ENCODE measurements at places on chromosomes 7 and 10.

- DNase-seq, result no peak
Measured at GRCh38 chr7:342681-343216, 52.8 kb downstream of the FOXL3 start.

DNA sequence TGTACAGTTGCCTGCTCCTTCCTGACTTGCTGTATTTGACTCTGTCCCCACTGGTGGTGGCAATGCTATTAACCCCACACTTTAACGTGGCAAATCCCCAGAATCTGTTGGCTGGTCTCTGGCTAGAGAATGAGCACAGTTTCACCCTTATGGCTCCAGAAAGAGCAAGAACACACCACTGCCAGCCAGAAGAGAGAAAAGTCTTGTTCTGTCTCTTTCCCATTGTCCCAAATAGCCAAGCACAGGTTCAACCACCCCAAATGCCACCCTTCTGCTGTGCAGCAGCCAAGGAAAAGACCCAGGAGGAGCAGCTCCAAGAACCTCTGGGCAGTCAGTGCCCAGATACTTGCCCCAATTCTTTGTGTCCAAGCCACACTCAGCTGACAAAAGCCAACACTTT lies 11.3 kb downstream of the SLC16A9 start:
- DNase-seq, result no peak

DNA sequence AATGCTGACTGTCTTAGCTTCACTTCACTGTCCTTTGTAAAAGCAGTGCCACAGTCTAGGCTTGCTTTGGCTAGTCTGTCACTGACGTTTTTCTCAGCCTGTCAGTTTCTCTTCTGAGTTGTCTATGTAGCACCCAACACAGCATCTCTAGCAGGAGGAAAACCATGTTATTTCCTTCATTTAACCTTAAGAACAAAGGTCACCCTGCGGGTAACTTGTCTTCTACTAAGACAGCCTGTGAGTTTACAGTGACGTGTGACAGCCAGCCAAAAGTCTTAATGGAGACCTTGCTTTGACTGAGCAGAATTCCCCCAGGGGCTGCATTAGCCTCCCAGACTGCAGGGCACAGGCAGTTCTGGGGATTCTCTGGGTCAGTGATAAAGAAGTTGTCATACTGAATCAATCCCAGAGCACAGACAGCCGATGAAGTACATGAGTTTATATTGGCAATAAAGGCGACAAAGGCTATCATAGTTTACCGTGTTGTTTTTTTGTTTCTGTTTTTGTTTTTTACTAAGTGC lies 296.0 kb upstream of the KIAA1217 start:
- no peak for DNase-seq

GRCh38 chr7:135913404-135913803 lies 63.8 kb downstream of the MTPN start:
- no peak for DNase-seq

DNA sequence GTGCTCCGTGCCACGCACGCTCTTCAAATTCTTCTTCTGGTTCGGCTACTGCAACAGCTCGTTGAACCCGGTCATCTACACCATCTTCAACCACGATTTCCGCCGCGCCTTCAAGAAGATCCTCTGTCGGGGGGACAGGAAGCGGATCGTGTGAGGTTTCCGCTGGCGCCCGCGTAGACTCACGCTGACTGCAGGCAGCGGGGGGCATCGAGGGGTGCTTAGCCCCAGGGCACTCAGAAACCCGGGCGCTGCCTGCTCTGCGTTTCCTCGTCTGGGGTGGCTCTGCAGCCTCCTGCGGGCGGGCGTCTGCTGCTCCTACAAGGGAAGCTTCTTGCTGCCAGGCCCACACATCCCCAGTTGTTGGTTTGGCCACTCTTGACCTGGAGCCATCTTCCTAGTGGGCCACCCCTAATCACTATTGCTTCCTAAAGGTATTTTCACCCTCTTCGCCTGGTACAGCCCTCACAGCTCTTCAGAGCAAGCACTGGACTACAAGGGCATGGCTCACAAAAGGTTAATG lies 2.5 kb downstream of the ADRA2A start:
- DNase-seq, result no peak

DNA sequence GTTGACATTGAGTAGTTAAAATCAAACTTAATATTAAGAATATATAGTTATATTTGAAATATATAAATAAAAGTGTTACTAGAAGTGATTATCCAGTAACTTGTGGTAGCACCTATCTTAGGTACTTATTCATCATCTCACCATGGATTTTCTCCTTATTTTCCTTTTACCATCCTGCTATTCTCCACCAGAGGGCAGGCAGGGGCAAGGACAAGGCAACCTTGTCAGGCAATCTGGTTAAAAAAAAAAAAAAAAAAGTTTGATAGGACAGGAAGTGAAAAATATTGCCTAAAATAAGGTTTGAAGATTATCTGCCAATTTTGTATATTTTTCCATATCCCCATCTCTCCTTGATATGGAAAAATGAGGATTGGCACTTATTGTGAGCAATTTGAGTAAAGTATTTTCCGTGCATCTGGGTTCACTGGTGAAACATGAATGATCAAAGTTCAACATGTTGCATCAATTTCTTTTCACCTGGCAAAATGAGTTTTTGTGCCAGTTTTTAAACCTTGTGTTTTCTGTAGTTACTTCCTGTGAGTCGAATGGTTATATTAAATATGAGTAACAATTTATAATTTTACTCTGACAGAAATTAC lies 256.7 kb downstream of the AGMO start:
- peak; percentile 32 for DNase-seq

DNA sequence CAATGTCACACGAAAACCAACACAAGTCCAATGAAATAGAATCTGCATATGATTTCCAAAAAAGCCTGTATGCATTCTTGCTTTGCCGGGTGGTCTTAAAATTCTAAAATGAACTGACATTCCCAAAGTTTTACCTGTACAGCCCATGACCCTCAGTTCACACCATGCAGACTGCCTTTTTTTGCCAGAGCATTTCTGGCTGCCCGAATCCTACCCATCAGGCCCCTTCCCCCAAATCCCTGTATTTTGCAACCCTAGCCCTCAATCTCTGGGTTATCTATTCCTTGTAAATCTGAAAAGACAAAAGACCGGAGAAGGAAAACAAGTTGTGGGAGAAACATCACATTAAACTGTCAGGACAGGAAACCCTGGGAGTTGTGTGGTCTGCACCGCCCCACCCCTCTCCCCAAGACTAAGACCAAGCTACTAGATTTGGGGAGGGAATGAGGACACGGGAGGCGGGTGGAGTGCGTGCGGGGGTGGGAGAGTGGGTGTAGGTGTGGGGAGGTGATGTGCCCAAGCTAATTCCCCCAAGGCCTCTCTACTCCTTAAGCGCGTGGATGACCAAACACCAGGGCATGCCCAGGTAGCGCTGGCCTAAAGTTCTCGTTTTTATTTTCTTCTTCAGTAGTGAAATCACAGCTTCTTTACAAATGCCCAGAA lies 1.4 kb downstream of the JCAD start:
- no peak for DNase-seq

- no peak for DNase-seq
Measured at GRCh38 chr10:124520558-124521428, 59.2 kb downstream of the LHPP start.

- DNase-seq, result no peak
Measured at GRCh38 chr10:97724341-97724941, 10.9 kb downstream of the MARVELD1 start.

DNA sequence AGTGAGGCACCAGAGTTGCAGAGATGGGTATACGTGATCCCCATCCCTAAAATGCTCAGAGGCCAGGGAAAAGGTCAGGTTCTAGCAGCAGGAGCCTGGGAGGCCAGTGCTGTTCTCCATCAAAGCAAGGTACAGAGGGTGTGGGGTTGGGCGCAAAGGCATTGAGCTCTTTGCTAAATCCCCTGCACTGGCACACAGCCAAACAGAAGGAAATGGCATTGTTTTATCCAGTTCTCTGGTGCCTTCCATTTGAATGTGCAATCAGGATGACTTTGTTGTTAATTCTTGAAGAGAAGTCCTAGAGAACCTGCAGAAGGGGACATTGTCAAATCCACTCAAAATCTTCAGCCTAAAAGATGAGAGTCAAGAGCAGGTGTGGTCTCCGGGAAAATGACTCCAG lies 111.3 kb upstream of the CHST15 start:
- DNase-seq, result no peak

- DNase-seq, result no peak
Measured at GRCh38 chr10:93206652-93207051, 133.0 kb downstream of the CYP26A1 start.

- DNase-seq, result no peak
Measured at GRCh38 chr10:121753726-121754476, 155.7 kb upstream of the FGFR2 start.

GRCh38 chr7:90749774-90750173 lies 153.7 kb downstream of the CDK14 start:
- DNase-seq, result no peak

DNA sequence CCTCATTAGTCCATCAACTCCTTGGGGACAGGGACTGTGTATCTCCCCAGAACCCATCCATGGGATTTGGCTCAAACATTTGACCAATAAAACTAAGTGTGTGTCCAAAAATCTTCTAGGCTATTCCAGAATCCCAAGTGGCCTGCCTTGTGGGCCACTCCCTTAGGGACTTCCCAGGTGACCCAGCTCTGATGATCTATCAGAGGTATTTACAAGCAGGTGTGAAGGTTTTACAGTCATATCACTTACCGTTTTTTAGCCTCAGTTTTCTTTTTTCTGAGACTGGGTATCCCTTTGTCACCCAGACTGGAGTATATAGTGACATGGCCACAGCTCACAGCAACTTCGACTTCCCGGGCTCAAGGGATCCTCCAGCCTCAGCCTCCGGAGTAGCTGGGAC lies 64.4 kb downstream of the PIP4K2A start:
- DNase-seq, result no peak

DNA sequence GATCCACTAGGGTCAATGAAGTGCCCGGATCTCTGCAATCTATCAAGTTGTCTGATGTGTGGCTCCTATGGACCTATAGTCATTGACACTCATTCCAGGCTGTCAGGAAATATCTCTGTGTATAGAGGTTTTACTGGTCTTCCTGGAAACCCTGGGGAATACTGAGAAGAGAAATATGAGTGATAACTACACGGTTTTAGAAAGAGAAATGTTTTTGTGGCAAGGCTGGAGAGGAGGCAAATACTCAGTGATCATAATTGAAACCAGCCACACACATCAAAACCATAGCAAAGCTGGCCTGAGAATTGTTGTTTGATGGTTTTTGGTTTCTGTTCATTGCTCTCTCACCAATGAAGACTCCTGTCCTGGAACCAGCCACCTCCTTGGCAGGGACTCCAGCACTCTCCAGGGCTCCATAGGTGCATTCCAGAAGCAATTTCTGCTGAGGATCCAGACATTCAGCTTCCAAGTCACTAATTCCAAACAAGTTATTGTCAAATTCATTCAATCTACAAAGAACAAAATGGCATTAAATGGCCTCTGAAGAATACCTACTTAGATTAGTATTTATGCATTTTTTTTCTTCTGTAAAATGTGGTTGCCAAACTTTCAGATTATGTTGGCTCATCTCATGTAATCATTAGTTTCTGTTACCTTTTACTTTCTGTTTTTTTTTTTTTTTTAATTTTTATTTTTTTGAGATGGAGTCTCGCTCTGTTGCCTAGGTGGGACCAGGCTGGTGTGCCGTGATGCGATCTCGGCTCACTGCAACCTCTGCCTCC lies 108.6 kb upstream of the ABI1 start:
- DNase-seq, result no peak

GRCh38 chr7:137122145-137122544 lies 221.4 kb downstream of the PTN start:
- DNase-seq, result no peak

DNA sequence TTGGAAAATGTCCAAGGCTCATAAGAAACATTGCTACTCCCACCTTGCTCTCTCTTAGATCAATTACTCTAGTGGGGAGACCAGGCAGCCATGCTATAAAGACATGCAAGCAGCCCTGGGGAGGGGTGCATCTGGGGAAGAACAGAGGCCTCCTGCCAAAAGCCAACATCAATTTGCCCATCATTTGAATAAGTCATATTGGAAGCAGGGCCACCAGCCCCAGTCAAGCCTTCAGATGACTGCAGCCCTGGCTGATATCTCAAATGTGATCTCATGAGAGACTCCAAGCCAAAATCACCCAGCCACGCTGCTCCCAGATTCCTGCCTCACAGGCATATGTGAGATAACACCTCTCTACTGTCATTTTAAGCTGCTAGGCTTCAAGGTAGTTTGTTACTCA lies 157.5 kb upstream of the PDE1C start:
- no peak for DNase-seq

- DNase-seq, result no peak
Measured at GRCh38 chr10:126502441-126502840, 114.2 kb upstream of the ADAM12 start.

Data from NCI-H1105 (cell line).